SIG-M5 (cell line): ENCODE measurements at places on chromosomes 4 and X.

DNA sequence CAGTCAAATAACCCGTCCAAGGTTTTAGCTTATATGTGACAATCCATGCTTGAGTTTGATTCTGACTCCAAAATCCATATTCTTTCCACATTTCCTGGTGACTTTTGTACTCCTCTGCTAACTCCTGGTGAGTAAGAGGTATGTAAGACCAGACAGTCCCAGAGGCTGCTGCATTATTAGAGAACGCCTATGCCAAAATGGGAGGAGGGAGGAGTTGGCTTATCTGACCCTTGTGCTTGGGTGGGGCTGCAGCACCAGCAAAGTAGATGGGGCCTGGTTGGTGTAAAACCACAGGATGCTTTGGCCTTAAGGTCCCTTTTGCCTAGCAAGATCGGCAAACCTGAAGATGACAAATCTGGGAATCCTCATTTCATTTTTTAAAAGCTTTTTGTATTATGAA, 9.1 kb upstream of the RNF212 start:
- no peak for DNase-seq

DNA sequence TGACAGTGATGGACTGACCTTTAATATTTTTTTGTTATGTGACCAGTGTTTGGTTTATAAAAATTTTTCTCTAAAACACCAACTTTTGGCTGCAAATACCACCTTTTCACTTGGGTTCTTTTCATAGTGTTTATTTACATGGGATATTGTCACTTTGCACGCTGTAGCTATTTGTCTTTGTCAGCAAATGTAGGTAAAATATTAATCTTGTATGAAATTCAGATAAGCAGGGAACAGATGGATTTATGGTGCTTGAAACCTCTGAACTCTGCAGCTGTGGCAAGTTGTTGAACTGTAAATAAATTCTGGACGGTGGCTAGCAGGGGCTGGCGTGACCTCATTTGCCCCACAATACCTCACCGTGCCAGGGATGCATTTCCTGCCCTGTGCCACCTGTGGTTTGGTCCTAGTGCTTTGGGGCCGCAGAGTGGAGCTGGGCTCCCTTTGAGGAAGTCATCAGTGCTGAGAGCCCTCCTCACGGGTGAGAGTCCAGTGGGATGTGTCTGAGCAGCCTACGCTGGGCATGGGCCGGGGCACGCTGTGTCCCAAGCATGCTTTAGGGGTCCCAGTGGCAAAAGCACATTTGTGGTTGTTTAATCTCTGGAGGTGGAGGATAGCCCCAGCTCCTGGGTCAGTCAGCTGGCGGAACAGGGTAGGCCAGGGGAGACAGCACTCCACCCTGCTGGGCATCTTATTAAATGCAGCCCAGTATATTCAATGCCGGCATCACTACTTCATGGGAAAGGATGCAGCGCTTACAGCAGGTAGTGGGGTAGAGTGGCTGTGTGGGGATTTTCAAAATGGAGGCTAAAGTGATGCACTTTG, 108.6 kb downstream of the TBL1X start:
- DNase-seq = no peak

- no peak for DNase-seq
Measured at GRCh38 chr4:13711233-13711785, 83.8 kb upstream of the BOD1L1 start.

GRCh38 chrX:152528193-152528592, 77.1 kb upstream of the GABRA3 start:
- no peak for DNase-seq

DNA sequence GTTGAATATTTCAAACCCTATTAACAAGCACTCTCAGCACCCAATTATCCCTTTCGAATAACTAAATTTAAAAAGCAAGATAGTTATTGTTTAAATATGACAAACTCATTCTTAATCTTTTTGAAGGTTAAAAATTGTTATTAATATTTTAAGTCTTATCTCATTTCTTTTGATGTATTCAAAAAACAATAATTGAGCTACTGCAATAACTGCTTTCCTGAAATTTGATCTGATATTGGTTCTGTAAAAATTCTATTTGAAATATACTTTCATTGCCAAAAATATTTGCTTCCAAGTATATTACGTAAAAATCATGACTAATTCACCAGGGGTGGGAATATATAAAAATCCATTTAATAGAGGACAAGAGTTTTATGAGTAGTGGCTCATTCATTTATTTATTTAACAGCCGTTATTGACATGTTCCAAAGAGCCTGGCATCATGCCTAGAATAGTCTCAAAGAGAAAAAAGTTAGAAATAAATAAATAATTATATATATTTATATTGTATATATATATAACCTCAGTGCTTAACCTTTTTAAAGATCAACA, 34.4 kb downstream of the GLRA3 start:
- DNase-seq = no peak

DNA sequence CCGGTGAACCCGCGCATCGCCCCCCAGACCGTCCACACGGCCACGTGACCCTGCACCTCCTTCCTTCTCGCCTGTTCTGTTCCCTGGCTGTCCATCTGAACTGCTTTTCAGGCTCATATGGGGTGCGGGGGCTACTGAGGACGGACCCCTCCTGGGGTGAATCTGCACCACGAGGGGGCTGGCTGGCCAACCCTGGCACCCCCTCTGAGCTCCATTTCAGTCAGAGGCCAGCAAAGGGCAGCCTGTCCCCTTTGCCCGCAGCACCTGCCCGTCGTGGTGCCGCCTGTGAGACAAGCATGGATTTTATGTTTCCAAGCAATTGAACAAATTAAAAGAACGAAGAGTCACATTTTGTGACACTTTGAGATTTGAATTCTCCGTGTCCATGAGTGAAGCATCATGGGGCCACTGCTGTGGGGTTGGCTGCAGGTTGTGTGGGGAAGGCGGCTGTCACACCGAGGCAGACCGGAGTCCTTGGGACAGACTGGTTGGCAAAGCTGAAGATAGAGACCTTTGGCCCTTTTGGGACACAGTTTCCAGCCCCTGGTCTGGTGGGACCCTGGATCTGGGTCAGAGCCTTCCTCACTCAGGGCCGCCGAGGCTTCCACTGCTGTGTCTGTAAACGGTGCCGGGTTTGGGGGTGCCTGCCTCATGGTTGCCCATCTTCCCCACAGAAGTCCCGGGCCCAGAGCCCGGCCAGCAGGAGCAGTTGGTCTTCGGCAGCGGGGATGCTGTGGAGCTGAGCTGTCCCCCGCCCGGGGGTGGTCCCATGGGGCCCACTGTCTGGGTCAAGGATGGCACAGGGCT, 5.7 kb downstream of the FGFR3 start:
- DNase-seq = no peak

DNA sequence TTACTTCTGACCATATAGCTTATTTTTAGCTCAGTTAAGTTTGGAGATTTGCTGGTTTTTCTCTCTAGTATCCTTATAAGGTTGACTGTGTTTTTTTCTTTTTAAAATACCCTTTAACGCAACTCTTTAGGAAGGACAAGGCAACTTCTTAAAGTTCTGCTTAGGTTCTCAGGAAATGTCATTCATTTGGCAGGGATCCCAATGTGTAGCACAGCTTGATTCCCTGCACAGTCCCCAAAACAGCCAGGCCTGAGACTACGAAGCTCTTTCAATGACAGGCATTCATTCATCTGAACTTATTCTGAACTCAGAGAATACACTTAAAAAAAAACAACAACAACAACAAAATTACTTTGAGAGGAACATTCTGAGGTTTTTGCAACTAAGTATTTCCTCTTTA, 1765.8 kb downstream of the PCDH7 start:
- DNase-seq = no peak
